Stimulated activated CD4-positive, alpha-beta T cell treated with anti-CD3 and anti-CD28 coated beads, Interleukin-2, amount 100 ng/mL, for 24 hours (primary cell): ENCODE measurements at places on chromosomes 11 and 22.

- peak; percentile 36 for DNase-seq
Measured at GRCh38 chr11:19723572-19724342, 11.1 kb downstream of the NAV2 start.

GRCh38 chr11:60303661-60304060 lies 23.2 kb downstream of the MS4A4A start:
- no peak for DNase-seq

GRCh38 chr11:126329644-126330211 lies 25.8 kb upstream of the ST3GAL4 start:
- no peak for DNase-seq

- no peak for DNase-seq
Measured at GRCh38 chr11:115017529-115017928, 339.2 kb downstream of the NXPE2 start.

DNA sequence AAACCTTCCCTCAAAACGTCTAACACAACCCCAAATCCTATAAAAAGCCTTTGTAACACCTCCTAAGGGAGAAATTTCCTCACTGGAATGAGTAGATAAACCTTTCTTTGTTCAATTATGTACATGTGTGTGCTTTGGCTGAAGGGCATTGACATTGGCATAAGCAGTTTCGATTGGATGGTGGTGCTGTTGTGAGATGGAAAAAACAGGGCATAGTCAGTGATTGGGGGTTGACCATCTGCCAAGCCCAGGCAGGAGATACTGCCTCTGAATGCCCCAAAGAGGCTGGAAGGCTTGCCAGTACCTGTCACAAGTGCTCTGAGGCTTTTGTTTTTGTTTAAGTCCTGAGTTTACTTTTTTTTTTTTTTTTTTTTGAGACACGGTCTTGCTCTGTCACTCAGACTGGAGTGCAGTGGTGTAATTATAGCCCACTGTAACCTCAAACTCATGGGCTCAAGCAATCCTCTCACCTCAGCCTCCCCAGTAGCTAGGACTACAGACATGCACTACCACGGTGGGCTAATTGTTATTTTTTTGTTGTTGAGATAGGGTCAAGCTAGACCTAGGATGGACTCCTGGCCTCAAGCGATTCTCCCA lies 1.2 kb upstream of the CCDC117 start:
- DNase-seq, result no peak

DNA sequence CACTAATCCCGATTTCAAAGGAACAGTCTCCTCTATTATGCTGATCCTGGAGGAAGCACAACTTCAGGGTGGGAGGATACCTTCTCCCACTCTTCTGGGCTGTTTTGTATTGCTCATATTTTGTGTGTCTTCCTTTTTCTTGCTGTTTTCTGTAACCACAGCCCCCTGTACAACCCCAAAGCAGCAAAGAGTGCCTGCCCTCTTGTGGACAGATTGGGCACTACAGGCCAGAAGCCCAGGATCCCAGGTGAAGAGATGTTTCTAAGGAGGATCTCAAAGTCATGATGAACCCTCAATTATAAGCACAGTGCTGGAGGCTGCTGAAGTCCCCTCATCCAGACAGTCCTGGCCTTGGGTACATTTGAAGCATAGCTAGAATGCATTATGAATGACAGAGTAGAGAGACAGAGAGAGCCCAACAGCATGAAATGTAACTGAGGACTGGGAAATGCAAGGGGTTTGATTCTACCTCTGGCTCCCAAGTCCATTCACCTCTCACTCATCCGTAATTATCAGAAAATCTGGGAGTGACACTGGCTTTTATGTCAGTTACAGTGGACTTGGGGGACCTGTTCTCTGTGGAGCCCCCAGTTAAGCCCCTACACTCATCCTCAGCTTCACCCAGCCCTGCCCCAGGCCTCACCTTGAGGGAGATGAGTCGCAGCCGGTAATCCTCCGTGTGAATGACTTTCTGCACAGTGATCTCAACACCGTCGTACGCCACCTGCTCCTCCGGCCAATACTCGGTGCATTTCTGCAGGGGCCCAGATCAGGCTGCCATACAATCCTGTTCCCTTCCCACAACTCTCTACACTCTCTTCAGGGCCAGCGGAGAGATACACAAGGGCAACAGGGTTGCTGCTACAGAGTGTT lies 6.2 kb upstream of the IGSF22 start:
- peak; percentile 80 for DNase-seq

- DNase-seq, result no peak
Measured at GRCh38 chr11:121329781-121330395, 37.3 kb downstream of the SC5D start.

DNA sequence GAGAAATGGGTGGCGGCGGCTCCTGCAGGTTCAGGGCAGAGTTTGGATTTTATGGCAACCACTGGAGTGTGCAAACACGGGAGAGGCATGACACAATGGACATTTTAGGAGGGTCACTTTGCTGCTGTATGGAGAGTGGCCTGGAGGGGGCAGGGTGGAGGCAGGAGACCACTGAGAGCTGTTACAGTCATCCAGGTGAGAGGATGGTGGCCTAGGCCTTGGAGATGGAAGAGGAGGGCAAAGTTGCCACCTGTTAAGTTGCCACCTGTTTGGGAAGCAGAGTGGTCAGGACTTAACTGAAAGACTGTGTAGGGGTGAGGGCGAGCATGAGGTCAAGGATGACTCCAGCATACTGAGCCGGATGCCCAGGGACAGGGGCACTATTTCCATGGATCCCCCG lies 2.3 kb upstream of the RAD9A start:
- peak; percentile 60 for DNase-seq

DNA sequence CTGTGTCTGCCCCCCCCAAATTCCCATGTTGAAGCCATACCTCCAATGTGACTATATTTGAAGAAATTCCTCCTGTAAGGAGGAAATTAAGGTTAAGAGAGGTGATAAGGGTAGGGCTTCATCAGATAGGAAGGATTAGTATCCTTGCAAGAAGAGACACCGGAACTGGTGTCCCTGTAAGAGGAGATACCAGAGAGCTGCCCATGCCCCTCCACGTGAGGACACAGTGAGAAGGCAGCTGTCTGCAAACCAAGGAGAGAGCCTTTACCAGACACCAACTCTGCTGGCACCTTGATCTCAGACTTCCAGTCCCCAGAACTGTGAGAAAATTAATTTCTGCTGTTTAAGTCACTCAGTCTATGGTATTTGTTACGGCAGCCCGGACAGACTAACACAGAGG lies 109.3 kb downstream of the ARFGAP2 start:
- DNase-seq, result no peak

GRCh38 chr11:64318766-64319761 lies 1.1 kb downstream of the PRDX5 start:
- DNase-seq, result no peak

- DNase-seq, result no peak
Measured at GRCh38 chr11:102572554-102573220, 42.1 kb upstream of the MMP7 start.

GRCh38 chr11:83818349-83818748 lies 532.2 kb upstream of the CCDC90B start:
- no peak for DNase-seq

- DNase-seq, result no peak
Measured at GRCh38 chr22:17694752-17695151, 56.2 kb downstream of the BCL2L13 start.

- no peak for DNase-seq
Measured at GRCh38 chr11:639332-639955, 2.4 kb downstream of the DRD4 start.

DNA sequence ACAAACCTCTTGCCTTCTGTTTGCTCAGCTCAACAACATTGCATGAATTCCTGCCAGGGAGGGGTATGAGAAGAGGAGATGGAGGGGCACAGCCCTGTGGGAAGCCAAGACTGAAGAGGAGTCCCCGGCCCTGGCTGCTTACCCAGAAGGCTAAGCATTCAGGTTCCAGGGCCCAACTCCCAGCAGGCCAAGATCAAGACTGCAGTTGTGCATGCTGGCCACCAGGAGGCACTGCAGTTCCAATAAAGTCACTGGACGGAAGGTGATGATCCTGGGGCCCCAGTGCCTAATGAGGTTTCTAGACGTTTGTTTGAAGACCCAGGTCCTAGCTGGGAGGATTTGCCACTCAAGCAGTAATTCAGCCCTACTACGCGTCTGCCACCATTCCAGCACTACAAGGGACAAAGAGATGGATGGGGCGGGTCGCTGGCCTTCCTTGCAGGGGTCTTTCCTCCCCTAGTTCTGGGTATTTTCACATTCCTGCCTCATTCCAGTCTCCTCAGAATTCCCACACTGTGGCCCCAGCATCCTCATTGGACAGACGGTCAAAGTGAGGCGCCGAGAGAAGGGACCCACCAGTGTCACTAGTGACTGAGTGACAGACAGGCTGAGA lies 23.6 kb downstream of the ALX4 start:
- peak; percentile 69 for DNase-seq

DNA sequence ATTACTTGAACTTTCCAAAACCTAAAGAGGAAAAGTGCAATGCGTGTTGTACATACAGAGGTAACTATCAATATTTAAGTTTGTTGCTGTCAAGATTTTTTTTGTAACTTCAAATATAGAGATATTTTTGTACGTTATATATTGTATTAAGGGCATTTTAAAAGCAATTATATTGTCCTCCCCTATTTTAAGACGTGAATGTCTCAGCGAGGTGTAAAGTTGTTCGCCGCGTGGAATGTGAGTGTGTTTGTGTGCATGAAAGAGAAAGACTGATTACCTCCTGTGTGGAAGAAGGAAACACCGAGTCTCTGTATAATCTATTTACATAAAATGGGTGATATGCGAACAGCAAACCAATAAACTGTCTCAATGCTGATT lies 2.1 kb downstream of the ADM start:
- DNase-seq, result no peak
